ENCODE measurements at places on chromosomes 13 and 19. TPM values are rescaled to one million over a fixed set of nuclear protein-coding genes. Genes with fewer than 3 reads are reported as not detected.

- DNase-seq, result no peak
Measured at GRCh38 chr13:98881390-98881789, 96.5 kb downstream of the DOCK9 start.

DNA sequence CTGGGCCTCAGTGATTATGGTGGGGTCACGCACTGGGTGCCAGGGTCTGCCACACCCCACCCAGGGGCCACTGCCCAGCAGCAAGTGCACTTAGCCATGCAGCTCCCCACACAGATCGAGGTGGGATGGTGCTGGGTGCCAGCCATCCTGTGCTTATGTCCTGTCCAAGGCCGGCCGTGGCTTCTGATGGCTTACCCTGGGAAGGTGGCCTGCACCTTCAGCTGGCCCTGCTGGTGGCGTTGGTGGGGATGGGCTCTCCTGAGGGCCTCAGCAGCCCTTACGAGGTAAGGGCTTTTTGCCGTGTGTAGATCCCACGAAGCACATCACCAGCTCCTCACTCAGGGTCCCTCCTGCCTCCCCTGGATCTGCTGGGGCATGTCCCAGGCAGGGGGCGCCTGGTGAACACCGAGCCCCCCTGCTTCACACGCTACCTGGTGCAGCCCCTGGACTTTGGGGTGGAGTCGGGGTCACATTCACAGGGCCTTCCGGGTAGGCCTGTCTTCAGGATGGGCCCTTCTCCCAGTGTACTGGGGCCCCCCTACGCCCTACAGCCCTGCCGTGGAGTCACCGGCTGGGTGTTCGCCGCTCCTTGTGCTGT lies 46.6 kb downstream of the CRTC1 start:
- DNase-seq, result no peak

The KLC3 gene
- not detected for total RNA-seq

The RNF225 gene
- not detected for total RNA-seq

- peak; percentile 91 for DNase-seq
Measured at GRCh38 chr19:49676136-49676783, 811 bp upstream of the PRMT1 start.

The PRSS57 gene
- total RNA-seq, result not detected

DNA sequence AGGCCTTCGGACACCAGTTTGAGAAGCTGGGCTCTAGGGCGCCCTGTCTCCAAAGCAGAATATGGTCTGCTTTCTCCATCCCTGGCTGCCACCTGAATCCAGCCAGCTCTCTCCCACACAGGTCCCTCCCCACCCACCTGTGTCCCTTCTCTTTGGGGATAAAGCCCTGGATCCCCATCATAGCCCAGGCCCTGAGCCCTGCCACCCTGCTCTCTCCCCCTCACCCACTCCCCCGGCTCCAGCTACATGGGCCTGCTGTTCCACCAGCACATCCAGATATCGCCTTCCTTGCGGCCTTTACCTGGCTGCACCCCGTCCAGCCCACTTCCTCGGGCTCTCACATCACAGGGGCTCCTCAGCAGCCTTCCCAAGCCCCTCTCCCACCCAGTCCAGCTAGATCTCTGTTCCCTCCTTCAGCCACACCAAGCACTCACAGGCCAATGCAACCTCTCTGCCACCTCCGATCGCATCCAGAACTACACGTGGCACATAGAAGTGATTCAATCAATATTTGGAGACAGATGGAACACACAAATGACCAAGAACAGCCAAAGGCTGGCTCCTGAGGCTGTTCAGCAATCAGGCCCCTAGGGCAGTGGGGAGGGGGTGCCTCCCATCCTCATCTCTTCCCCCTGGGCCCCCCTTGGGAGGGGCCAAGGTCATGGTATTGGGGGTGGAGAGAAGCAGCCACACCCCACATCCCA lies 7.6 kb downstream of the AKT2 start:
- no peak for DNase-seq

The ZNF682 gene
- total RNA-seq, result 6.1 TPM

- DNase-seq, result no peak
Measured at GRCh38 chr19:56476093-56476492, 1.1 kb downstream of the ZNF667 start.

DNA sequence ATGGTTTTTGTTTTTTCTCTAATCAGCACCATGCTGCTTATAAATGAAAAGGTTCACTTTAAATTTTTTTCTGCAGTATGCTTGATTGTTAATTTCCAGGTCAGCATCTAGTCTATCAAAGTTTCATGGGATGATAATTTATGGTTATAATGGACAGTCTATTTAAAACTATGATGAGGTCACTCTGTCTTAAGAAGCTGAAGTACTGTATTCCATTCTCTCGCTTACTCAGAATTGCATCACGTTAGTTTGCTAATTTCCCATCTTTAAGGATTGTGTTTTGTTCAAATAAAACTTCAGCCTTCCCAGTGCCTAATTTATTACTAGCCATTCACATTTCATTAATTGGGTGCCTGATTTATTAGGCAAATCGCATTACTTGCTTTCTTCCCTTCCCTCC lies 94.3 kb downstream of the GPC6 start:
- no peak for DNase-seq

DNA sequence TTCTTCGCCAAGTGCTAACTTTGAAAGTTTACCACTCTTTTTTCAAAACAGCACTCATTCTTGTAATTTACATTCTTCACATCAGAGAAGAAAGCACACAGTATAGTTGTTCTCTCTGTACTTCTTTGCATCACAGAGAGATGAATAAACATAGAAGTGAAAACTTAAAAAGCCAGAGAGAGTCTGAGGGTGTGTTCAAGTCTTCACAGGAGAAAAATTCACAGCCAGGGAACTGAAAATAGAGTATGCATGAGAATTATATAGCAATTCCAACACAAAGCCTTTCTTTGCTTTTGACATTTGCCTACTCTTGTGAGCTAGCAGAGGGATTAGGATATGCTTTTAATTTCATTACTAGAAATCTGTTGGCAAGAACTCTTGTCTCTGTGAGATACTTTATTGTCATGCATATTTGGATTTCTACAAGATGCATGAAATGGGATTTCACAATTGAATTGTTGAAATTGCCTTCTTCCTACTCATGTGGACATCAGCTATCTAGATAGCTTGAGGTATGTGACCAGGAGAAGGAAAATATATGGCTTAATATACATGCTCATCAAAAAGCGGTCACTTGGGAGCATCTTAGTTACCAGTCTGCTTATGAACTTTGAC lies 166.1 kb downstream of the SLC7A1 start:
- no peak for DNase-seq

- no peak for DNase-seq
Measured at GRCh38 chr13:108477376-108477775, 152.0 kb upstream of the MYO16 start.

- DNase-seq, result no peak
Measured at GRCh38 chr19:44806291-44806690, 2.6 kb upstream of the BCAM start.

DNA sequence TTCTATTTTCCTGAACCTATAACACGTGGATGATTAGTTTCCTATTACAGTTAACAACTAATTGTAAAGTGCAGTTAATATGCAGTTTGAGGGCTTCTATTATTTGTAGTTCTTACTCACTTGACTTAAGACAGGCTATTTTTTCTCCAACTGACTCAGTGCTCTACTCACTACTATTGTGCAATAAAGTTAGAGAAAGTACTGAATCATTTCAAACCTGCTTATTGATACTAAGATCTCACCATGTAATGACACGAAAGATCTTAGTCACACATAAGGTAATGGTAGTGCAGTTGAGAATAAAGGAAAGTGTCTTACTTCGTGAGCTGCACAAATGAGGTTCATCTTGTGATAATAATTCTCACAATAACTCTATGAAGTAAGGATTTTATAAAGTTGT lies 22.8 kb upstream of the ITM2B start:
- no peak for DNase-seq

DNA sequence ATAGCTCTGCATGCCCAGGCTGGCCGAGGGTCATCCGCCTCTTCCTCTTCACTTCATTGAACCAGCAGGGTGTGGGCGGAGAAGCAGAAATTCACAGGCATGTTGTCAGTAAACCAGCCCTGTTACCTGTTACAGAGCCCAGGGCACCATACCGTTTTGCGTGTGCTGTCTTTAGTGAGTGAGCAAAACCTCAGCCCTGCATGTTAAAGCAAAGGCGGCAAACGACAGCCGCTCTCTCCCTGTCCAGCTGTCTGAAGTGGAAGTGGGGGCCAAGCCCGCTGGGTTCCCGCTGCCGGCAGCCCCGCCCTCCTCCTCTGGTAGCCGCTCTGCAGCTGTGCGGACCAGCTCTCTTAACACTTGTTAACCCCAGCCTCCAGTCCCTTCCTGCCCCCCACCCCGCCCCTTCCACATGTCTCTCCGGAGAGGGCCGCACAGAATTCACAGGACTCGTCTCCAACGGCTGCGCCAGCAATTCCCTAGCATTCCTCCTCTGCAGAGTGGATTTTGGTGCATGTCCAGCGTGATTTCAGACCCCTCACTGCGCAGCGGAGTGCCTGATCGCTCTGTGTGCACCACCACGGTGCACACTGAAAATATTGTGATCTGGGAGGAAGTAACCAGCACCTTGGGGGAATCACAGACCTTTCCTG lies 12.7 kb downstream of the KLHL26 start:
- DNase-seq, result peak; percentile 88

DNA sequence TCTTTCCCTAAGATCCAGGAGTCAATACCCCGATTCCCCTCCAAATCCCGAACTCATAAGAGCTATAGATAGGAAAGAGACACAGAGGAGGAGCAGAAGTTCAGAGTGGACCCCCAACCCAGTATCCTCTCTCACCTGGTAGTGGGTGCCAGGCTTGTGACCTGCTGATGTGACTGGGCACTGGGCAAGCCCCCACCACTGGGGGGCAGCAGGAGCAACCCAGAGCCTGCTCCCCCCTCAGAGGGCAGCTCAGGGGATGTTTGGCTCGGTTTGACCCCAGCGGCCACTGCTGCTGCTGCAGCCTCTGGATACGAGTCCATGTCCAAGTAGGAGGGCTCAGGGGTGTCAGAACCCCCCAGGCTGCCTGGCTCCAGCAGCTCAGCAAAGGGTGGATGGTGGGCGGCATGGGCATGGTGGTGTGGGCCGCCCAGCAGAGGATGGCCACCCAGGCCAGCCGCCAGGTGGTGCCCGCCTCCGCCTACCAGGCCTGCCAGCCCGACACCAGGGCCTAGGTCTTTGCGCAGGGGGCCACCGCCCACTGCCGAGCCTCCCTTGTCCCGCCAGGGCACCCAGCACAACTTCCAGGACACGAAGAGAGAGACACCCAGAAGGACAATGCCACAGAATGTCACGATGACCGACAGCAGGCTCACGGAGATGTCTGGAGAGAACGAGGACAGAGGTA lies 7.4 kb downstream of the SYT3 start:
- DNase-seq, result no peak

GRCh38 chr19:12796146-12797071 lies 5.1 kb downstream of the JUNB start:
- DNase-seq, result peak; percentile 86

GRCh38 chr19:3721131-3721886 lies 13.1 kb downstream of the TJP3 start:
- peak; percentile 86 for DNase-seq

GRCh38 chr13:46621792-46622629 lies 69.0 kb downstream of the LRCH1 start:
- DNase-seq, result no peak

GRCh38 chr19:2046046-2046907 lies 4.8 kb downstream of the MKNK2 start:
- peak; percentile 53 for DNase-seq

The S1PR4 gene
- total RNA-seq, result 3.1 TPM

The SYNE4 gene
- 0.67 TPM for total RNA-seq

All from sciatic nerve (tissue), 2 donors.